ENCODE measurements at places on chromosomes 13 and 19.

GRCh38 chr19:13629687-13630357 is 123.5 kb upstream of the CACNA1A start:
- DNase-seq, result peak; percentile 6

- DNase-seq, result no peak
Measured at GRCh38 chr19:22882797-22883196, 50.7 kb downstream of the ZNF723 start.

GRCh38 chr13:111898956-111899713 is 167.8 kb upstream of the SOX1 start:
- DNase-seq, result no peak

GRCh38 chr13:33017323-33017929 is 1.2 kb downstream of the KL start:
- peak; percentile 31 for DNase-seq

DNA sequence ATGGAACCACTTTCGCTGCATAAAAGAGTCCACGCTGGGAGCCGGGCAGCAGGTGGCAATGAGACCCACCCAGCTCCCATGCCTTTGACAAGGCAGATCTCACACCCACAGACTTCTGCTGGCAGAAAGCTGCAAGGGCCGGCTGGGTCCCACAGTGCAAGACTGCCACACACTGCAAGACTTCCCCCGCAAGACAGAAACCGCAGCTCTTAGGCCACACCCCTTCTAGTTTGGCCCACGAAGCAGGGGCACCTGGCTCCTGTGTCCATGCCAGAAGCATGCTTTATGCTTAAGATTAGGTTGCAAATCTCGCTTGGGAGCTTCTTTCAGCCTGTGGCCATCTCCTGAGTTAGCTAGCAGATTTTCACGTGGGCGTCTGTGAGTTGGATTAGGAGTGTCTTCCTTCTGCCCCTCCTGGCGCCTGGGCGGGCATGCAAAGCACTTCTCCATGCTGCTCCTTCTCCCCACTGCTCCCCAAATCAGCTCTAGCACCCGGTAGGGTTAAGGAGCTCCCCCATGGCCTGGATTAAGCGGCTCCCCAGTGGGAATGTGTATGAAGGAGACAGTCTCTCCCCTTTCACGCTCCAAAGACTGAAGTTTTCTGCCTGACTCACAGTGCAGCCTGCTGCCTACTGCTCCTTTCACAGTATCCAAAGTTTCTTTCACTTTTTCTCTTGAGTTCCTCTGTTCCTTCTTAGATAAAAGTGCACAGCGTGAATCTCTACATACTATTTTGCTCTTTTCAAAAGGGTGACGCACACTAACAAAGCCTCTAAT is 17.7 kb downstream of the GPC6 start:
- DNase-seq, result no peak

DNA sequence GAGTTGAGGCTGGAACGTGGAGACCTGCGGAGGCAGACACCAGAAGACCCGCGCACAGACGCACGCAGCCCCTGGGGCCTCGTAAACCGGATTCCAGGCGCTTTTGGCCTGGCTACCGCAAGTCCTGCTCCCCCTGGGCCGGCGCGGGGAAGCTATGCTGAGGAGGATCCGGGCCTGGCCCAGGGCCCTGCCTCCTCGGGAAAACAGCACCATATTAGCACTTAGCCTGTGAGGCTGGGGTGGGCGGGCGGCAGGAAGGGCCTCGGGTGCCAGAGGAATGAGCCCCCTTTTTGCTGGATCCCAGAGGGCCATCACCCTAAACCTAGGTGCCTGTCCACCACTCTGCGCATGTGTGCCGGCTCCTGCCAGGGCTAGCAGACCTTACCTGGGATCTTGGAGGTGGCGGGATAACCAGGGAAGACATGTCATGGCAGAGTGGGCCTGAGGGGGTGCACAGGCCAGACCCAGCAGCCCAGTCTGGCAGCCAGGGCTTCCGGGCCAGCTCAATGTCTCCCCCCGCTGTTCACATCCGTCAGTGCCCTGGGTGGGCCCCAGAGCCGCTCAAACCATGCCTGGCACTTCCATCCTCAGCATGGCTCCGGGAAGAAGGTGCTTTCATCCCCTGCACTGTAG is 7.3 kb downstream of the ELOF1 start:
- DNase-seq, result no peak

DNA sequence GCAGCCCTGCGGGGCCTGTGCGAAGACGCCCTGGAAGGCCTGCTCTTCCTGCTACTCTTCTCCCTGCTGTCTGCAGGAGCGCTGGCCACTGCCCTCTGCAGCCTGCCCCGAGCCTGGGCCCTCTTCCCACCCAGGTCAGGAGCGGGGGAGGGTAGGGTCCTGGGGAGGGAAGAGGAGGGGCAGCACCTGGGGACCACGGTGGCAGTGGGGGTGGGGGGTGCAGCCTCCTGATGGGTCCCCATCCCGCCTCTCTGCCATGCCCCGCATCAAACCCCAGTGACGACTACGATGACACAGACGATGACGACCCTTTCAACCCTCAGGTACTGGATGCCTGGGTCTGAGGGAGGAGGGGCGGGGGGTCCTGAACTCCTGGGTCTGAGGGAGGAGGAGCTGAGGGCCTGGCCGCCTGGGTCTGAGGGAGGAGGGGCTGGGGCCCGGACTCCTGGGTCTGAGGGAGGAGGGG is 13.4 kb upstream of the LENG8 start:
- DNase-seq, result no peak

DNA sequence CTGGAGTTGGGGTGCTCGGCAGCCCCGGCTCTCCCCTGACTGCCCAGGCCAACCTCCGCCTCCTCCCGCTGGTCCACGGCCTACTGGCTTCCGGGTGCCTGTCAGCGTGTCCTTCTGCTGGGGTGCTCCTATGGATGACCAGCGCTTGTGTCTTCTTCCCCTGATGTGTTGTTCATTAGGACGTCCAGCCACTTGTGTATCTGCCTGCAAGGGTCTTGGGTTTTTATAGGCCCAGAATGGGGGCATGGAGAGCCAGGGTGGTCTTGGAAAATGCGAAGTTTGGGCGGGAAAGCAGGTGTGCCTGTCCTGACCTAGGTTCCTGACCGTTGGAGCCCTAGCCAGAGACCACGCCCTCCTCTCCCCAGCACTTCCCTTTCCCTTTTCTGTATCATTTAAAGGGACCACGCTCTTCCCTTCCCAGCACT is 139.8 kb downstream of the SLITRK5 start:
- no peak for DNase-seq

DNA sequence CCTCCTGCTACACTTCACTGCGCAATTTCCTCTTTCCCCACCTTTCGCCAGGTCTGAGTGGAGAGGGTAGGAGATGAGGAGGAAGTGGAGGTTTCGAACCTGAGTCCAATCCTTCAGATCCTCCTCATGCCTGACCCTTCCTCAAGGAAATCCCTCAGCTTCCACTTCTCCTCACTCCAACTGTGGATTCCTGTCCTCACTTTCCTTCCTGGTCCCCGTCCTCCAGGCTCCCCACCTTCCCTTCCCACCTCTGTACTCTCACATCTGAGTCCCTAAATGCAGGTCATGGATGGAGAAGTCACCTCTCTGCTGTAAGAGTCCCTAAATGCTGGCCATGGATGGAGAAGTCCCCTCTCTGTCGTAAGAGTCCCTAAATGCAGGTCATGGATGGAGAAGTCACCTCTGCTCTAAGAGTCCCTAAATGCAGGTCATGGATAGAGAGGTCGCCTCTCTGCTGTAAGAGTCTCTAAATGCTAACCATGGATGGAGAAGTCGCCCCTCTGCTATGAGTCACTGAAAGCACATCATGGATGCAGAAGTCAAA is 3.1 kb downstream of the TMEM86B start:
- DNase-seq, result no peak

- DNase-seq, result no peak
Measured at GRCh38 chr19:4714016-4714415, 9.6 kb downstream of the DPP9 start.

Measured in stimulated activated CD4-positive, alpha-beta T cell treated with anti-CD3 and anti-CD28 coated beads, Interleukin-15, amount 100 ng/mL, for 48 hours (primary cell).